ENCODE measurements at places on chromosomes 5 and 9. TPM values are rescaled to one million over a fixed set of nuclear protein-coding genes. Genes with fewer than 3 reads are reported as not detected.
A peak's percentile ranks its signal among the peaks of the same experiment; 100 is the strongest.

DNA sequence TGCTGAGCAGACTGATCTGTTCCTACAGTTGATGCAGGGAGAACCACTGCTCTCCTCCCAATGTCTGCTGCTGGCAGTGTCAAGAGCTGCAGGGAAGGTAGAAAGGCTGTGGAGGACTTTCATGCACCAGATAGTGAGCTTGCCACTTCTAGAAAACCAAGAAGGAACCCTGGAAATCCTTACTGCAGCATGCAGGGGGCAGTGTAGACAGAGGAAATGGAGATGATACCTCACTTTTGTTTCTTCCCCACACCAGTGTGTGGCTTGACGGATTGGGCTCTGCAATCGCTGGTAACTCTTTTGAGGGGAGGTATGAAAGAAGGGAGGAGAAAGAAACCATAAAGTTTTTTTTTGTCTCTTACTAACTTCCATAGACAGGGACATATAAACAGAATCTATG, 480.7 kb downstream of the DMAC1 start:
- peak; percentile 13 for DNase-seq

The FGF1 gene
- 2.9 TPM for total RNA-seq

- no peak for DNase-seq
Observed at GRCh38 chr5:74019923-74020322, 393.9 kb downstream of the ARHGEF28 start.

The SLC36A3 gene
- total RNA-seq = not detected

GRCh38 chr5:17216176-17216973, 1.1 kb upstream of the BASP1 start:
- peak; percentile 80 for DNase-seq

DNA sequence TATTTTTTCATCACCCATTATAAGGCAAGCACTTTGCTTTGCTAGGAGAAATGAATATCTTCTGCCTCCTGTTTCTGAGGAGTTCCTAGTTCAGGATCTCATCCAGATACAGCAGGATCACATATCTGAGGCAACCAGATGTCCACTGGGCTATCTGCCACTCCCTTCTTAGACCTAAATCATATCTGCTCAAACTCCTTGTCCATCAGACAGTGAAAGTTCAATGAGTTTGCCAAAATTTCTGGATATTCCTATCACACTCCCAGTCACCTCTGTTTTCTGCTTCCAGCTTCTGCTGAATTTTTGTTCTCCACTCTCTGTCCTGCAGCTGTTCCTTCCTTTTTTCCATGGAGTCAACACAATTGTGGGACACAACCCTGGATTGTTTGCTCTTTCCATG, 54.2 kb upstream of the BASP1 start:
- no peak for DNase-seq

DNA sequence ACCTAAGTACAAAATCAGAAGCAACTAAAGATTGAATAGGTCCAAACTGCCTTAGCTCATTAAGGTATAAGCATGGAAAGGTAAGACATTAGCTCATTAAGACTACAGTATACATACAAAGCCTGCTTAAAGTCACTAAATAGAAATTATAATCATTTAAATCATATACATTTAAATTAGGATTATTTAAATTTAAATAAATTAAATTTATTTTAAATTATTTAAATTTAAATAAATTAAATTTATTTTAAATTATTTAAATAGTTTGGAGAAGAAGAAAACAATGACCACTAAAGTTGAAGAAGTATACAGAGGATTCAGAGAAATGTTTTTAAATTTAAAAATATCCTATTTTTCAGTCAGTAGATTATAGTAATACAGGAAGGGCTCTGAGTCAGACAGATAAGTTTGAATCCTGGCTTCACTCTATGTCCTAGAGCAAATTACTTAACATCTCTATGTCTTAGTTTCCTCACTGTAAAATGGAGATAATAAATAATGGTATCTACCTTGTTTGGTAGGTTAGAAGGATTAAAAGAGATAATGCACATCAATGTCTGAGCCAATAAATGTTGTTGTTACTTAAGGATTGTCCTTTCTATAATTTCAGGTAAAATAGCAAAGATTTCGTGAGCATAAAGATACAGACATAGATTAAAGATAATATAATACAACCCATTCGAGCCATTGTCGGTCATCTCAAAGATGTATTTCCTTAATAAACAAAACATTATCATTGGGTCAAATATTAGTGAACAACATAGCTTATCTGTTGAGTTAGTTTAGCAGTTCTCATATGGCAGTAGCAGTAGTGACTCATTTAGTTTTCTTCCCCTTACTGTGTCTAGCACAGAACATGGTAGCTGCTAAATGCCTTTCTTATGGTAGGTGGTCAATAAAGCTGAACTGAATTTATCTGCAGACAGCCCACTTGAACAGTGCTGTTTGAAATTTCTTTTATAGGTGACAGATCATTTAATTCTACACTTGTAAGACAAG, 100.6 kb downstream of the KIAA0825 start:
- DNase-seq = no peak

DNA sequence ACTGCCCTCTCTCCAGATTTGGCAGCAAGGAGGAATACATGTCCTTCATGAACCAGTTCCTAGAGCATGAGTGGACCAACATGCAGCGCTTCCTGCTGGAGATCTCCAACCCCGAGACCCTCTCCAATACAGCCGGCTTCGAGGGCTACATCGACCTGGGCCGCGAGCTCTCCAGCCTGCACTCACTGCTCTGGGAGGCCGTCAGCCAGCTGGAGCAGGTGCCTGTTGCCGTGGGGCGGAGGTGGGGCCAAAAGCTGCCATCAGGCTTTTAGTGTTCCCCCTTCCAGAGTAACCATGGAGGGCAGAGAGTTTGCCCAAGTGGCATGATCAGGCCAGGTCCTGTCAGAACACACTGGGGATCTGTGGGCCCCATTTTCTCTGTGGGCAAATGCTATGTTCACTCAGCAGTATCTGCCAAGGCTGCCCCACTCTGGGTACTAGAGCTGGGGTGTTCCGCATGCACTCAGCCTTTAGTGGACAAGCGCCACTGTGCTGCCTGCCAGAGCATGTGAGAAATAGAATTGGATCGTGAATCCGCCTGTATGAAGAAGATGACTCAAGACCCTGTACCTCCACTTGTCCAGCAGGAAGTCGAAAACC, 117.1 kb downstream of the DAB2IP start:
- DNase-seq = no peak

GRCh38 chr5:162174358-162174974, 106.9 kb downstream of the GABRG2 start:
- no peak for DNase-seq

- no peak for DNase-seq
Observed at GRCh38 chr9:129256959-129257713, 79.1 kb upstream of the IER5L start.

DNA sequence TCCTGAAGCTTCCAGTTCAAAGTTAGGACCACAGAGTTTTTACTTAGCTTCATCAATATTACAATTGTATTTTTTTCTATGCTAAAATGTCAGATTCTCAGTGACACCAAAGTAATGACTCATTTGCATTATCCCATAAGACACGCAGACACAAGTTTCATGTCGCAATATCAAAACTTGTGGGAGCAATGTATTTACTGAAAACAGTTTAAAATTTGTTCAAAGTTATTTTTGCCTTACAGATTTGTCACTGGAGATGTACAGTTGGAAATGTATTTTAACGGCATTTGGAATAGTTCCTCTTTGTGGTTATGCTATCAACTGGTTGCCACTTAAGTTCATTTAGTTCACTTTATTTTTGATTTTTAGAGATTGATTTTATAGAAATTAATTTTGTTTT, 36.2 kb upstream of the DAP start:
- DNase-seq = no peak

All from H7 (cell line).